GM23248 (cell line): ENCODE measurements at places on chromosomes 5 and 9. TPM values are rescaled to one million over a fixed set of nuclear protein-coding genes. Genes with fewer than 3 reads are reported as not detected.

DNA sequence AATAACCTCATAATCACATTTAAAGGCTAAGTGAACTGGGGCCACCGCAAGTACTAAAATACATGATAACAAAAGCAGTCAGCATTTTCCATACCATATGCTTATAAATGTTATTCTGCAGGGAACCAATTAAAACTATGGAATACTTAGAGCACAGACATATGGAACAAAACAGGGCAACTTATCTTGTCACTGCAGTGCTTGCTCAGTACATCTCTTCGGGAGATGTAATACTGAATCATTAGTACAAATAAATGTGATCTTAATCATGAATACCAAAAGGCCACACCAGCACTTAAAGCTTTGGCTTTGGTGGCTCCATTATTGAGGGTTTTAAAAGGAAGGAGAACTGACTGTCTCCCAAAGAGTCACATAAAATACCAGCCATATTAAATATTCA, 32.1 kb downstream of the PRUNE2 start:
- peak; percentile 44 for DNase-seq

- no peak for DNase-seq
Observed at GRCh38 chr9:8850914-8851313, 1051.3 kb upstream of the DMAC1 start.

DNA sequence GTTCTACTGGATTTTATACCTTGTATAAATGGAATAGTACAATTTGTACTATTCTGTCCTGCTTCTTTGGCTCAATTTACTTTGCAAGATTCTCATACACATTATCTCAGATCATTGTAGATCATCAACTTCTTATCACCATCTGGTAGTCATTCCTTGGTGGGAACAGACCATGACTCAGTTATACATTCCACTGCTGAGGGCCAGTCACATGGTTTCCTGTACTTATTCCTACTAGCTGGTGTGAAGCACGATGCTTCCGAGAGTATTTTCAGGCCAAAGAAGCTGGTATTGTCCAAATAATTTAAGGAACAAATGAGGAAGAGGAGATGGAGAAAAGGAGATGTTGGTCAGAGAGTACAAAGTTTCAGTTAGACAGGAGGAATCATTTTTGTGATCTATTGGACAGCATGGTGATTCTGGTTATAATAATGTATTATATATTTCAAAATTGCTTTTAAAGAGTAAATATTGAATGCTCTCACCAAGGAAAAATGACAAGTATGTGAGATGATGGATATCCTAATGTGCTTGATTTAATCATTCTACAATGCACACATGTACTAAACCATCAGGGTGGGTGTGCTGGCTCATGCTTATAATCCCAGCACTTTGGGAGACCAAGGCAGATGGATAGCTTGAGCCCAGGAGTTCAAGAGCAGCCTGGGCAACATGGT, 124.1 kb downstream of the SYK start:
- peak; percentile 73 for DNase-seq

The PLK2 gene
- 92.3 and 122 TPM in 2 replicates for total RNA-seq
